ENCODE measurements at places on chromosomes 16 and 17. TPM values are rescaled to one million over a fixed set of nuclear protein-coding genes. Genes with fewer than 3 reads are reported as not detected.

Gene TNP2
- total RNA-seq, result not detected

Gene OR3A3
- not detected for total RNA-seq

Gene SLC47A2
- 0.11 TPM for total RNA-seq

DNA sequence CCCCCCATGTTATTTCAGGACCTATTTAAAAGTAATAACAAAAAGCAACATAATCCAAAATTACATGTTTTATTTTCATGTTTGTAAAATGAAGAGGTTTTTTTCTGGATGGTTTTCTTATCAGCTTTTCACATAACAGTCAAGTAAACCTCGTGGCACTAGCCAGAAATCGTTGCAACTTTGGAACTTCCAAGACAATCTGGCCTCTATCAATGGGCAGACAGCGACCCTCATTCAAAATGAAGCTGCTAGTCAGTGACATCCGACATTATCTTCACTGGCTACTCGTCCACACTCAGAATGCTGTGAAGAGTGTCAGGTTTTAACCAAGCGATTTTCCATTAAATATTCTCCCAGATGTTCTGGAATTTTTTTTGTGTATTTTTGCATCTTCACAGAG, 22.7 kb downstream of the ZNF652 start:
- DNase-seq, result no peak

- DNase-seq, result peak; percentile 54
Observed at GRCh38 chr16:67235816-67236562, 9.1 kb downstream of the TMEM208 start.

DNA sequence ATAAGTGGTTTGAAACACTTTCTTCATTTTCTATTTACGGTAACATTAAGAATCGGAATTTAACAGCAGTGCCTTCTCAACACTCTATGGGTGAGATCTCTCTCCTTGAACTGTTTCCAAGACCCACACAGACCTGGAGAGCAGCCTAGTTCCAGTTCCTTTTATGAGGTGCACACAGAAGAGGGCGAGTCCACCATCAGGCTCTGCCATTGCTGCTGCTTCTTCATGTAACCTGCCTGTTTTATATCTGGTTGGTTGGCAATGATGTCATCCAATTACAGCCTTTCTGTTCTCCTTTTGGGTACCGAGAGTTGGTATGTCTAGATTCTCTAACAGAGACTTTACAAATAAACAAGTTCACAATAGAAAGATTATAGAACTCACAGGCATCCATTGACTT, 225.7 kb downstream of the UTP18 start:
- no peak for DNase-seq

DNA sequence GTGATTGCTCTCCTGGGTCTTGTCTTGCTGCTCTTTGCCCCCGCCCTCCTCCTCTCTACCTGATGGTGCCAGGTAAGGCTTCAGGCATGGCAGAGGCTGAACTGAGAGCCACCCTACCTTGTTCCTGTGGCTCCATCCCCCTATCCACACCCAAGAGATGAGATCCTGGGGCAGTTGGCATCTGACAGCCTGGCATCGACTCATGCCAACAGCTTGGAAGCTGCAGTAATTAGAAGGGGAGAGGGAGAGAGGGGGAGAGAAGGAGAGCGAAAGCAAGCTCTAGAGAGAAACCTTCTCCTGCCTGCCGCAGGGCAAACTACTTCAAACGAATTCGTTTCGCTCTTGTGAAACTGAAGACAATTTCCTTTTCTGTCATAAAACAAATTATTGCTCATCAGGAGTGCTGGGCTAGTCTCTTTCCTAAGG, 13.8 kb upstream of the SP6 start:
- DNase-seq, result peak; percentile 75

DNA sequence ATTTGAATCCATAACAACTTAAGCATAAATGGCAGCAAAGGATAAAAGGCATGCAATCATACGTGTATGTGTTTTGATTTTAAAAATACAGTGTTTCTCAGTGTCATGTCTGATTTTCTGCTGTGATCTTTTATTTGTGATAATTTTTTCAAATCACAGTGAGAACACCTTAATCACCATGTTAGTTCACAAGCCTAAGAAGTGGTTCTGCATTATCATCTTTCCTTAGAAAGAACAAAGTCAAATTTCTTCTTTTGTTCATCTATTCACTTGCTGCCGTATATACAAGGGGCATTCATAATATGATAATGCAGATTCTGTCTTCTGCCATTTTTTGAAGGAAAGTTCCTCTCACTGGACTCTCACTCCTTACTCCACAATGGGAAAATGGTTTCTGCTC, 33.3 kb upstream of the ABCA9 start:
- DNase-seq, result no peak

DNA sequence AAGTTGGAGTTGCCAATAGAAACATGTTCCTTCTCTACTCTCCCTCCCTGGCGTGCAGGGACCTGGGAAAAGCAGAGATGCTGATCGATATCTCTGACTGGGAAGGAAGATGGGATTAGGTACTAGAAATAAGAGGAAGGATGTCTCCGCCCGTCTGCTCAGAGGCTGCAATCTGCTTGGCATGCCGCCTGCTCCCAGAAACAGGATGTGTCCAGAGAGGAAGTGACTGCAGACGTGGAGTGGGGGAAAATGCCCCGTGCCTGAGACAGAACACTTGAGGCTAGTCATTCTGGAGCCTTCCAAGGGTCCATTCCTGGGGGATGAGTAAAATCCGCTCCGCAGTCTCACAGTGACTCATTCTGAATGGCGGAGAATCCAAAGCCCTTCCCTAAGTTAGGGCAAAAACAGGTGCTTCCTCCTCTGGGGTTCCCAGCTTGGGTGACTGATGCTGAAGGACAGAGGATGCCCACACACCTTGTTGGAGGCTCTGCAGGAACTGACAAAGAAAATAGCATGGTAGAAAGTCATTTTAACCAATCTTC, 45.0 kb upstream of the SMURF2 start:
- peak; percentile 100 for DNase-seq
